ENCODE measurements at places on chromosomes 1 and 21.

DNA sequence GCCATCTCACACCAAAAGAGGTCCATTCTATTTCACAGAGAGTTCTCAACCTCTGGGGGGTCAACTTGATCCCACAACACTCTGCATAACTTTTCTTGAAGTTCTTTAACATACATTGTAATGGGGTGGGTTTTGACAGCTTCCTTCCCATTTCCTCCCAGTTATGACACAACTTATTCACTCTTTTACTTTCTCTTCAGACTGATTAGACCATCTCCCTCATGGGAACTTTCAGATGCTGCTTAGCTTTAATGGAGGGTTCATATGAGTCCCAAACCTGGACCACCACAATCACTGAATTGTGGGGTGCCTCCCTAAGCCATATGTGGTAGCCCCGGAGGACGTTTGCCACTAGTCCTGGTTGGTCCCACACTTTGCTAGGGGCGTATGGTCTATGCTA is 28.3 kb upstream of the KCNJ15 start:
- no peak for DNase-seq

- DNase-seq, result no peak
Measured at GRCh38 chr1:234836045-234836681, 226.2 kb upstream of the IRF2BP2 start.

- no peak for DNase-seq
Measured at GRCh38 chr1:200732438-200732837, 6.3 kb upstream of the CAMSAP2 start.

DNA sequence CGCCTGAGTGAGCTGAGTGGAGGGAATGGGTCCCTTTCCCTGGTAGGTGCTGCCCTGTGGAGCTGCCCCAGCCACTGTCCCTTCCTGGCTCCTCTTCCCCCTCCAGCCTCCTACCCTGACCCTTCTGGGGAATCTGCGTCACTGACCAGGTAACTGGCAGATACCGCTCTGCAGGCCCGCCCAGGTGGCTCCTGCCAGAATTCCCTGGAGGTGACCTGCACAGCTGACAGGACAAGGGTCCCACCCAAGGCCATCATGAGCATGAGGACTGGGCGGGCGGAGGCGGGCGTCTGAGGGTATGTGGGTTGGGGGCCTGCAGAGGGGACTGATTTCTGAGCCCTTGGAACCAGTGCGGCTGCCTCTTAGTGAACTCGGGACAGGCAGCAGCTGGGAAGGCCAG is 32.5 kb downstream of the DHRS3 start:
- no peak for DNase-seq

- DNase-seq, result no peak
Measured at GRCh38 chr1:66403007-66403731, 130.8 kb upstream of the SGIP1 start.

DNA sequence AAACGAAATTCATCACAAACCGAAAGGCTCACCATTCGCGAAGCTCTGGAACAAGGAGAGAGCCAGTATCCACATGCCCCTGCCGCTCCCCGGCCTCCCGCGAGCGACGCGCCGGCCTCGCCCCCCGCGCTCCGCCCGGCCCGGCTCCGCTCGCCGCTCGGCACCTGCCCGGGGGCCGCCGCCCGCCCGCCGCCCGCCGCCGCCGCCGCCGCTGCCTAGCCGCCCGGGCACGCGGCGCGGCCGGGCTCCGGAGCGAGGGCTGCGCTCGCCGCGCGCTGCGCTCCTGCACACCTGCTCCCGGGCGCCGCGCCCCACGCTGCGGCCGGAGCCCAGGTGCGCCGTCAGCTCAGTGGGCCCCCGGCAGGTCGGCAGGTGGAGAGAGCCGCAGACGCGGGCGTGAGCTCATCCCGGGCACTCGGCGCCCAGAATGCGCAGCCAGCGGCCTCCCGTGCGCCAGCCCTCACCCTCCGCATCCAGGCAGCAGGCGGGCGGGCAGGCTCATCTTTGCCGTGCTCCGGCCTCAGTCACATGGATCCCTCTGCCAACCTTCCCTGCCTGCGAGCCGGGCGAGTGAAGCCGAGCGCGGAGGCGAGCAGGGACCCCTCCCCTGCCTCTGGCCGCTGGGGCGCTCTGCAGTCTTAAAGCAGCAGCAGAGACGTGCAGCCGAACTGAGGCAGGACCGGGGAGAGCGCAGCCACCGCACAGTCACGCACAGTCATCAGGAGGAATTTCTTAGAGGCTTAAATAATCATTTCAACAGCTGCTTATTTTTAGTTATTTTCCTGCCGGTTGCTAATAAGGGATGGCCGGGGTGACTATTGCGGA is at the start of gene DSCAM:
Gene DSCAM (minus strand): TSS at position 572 of the 825 bp plus-strand sequence. CDS start 497 bp downstream, at position 75.
- no peak for DNase-seq

Data from HTR-8/SVneo (cell line).